HT1080 (cell line): ENCODE measurements at places on chromosomes 6 and 20.

DNA sequence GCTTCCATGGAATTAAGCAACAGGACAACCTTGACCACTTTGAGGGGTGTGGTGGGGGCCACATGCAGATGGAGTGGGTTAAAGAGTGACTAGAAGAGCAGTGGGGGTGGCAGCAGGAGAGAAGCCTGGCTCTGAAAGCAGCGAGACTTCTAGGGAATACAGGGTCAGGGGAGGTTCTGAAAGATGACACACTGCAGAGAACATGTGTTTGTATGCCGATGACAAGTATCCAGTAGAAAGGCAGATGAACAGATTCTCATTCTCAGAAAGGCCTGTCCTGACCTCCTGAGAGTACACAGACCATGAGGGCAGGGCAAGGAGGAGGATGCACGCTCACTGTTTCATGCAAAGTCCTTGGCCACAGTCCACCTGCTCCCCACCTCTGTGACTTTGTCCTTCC, 2.9 kb downstream of the LPA start:
- no peak for DNase-seq

GRCh38 chr20:47861116-47861515, 75.8 kb upstream of the SULF2 start:
- no peak for DNase-seq

DNA sequence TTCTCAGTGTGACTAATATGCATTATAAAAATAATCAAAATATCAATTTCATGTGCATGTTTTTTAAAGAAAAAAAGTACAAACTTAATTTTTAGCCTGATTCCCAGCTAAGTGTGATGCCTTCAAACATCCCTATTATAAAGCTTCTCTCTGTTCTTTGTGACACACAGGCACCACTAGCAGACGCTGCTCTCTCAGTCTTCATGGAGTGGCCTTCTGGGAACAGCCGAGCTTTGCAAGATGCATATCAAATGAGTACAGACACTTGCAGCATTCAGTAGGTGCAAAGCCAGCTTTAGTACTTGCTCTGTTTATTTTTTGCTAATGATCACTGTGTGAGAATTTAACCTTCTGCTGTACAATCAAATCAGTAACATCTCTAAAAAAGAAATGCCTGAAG, 340.0 kb downstream of the ADGRB3 start:
- peak; percentile 10 for DNase-seq

DNA sequence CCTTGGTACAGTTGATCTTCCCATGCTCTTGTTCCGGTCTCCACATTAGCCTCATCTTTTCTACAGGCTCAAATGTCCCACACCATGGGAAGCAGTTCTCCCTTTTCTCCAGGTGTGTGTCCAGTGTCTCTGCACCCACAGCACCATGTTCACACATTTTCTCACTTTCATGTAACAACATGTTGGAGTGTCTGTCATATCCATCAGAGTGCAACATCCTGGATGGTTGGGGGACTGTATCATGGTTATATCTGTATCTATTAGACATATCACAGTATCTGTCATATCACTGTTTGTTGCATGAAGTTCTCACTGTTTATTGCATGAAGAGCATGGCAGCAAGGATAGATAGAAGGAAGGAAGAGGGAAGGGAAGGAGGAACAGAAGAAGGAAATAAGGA, 635.6 kb downstream of the EPM2A start:
- no peak for DNase-seq

- DNase-seq, result no peak
These were observed 6.0 kb upstream of the FILIP1 start for GRCh38 chr6:75499640-75500039.

- peak; percentile 52 for DNase-seq
These were observed 87.3 kb downstream of the FAM120B start for GRCh38 chr6:170393807-170394399.

GRCh38 chr6:139152892-139153271, 18.0 kb downstream of the HECA start:
- DNase-seq, result no peak

GRCh38 chr6:56279331-56280080, 32.1 kb upstream of the COL21A1 start:
- DNase-seq, result peak; percentile 74

DNA sequence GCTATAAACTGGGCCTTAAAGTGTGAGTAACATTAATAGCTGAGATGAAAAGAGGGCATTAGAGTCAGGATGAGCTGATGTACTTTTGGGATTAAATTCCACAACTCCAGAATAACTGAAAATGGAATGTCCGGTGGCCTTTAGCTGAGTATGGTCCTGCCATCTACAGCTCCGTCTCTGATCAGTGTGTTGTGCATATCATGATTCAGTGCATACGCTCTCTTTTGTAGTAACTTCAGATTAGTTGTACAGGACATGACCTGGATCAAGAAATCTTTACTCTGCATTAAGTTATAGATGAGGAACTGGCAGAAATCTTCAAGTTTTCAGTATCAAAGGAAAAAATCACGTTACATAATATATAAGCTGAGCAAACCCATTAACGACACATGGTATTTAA, 92.4 kb downstream of the MTFR2 start:
- no peak for DNase-seq

GRCh38 chr6:163226181-163226835, 188.2 kb upstream of the QKI start:
- no peak for DNase-seq

DNA sequence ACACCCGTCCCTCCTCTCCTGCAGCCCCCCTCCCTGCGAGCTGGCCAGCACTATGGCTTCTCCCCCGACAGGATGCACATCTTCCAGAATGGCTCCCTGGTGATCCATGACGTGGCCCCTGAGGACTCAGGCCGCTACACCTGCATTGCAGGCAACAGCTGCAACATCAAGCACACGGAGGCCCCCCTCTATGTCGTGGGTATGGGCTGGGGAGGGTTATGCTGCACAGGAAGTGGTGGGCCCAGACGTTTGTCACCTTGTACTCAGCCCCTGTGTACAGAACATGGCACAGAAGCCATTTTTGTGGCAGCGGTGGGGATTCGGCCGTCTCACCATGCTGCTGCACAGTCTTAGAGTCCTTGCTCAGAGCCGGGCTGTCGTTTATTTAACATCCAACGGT, 29.0 kb upstream of the SRF start:
- DNase-seq, result no peak

DNA sequence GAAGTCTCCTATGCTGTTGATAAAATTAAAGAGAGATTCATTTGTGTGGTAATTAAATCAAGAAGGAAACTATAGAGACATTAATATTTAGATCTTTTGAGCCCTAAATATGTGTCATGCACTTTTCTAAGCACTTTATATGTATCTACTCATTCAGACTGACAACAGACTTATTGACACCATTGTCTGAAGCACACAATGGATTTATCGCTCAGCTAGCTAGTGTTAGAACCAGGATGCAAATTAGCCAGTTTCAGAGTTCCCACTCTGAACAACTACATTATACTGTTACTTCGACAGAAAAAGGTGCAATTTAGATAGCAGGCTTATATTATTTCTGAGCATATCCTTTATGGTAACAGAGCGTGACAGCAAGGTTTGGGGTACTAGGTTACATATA, 27.7 kb upstream of the KIAA0408 start:
- DNase-seq, result no peak

DNA sequence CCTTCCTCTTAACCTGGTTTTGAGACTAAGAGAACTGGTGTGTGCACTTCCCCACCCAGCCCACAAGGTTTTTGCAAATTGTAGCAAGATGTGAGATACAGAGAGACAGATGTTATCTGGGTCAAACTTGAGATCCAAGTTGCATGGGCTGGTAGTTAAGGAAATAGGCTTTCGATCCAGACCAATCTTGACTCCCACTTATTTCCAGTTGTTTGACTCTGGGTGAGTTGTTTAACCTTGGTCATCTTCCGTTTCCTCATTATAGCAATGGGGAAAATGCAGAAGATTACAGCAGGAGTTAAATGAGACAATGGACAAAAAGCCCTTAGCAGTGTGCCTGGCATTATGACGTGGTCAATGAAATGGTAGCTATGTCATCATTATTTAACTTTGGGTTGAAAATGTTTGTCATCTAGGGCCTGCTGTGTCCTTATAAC, 1.7 kb downstream of the SNX21 start:
- DNase-seq, result no peak

DNA sequence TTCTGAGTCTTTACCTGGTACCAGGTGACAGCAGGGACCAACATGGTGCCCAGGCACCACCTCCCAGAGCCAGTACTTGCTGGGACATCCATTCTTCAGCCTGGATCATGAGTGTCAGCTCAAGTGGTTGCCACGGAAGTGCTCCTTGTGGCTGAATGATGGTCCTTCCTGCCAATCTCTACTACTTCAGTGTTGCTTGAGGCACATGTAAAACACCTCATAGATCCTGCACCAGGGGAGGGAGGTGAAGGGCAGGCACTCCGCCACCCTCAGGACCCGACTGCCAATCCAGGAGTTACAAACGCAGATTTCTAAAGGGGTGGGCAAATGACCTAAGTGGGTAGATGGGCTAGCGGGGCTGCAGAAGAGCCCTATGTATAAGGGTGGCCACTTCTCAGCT, 226.0 kb downstream of the PREX1 start:
- no peak for DNase-seq

- no peak for DNase-seq
These were observed 32.1 kb downstream of the TGM2 start for GRCh38 chr20:38132910-38133501.

DNA sequence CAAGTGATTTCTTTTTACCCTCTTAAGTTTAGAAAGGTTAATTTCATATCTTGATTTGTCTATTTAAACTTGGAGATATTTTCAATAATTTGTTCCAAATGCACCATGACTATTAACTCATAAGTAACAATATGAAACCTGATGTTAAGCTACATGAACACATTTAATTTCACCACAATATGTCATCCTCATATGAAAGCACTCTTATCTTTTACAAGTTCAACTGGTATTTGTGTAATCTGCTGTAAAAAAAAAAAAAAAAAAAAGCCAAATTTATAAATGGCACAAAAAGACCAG, 110.4 kb downstream of the HFE start:
- DNase-seq, result no peak

- DNase-seq, result no peak
These were observed 28.6 kb upstream of the CDYL start for GRCh38 chr6:4747588-4747987.

DNA sequence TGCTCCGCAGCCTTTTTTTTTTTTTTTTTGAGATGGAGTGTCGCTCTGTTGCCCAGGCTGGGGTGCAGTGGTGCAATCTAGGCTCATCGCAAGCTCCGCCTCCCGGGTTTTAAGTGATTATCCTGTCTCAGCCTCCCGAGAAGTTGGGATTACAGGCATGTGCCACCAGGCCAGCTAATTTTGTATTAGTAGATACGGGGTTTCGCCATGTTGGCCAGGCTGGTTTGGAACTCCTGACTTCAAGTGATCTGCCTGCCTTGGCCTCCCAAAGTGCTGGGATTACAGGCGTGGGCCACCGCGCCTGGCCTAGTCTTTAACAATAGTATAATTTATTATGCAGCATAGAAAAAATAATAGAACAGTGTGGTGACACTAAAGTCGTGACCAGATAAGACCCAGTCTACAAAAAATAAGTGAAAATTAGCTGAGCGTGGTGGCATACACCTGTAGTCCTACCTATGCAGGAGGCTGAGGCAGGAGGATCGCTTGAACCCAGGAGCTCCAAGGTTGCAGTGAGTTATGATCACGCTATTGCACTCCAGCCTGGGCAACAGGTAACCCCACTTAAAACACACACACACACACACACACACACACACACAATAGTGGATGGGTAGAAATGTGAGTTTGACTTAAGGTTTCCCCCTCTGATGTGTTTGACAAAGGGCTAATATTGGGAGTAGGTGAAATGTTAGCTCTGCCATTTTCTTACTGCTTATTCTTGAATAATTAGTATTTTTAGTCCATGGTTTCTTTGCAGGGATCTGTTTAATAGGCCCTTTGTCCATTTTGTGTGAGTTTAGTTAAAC, 6.5 kb downstream of the PIM1 start:
- DNase-seq, result no peak

GRCh38 chr6:157981132-157981394, 600 bp upstream of the SYNJ2 start:
- no peak for DNase-seq

GRCh38 chr6:105920071-105920470, 166.1 kb upstream of the PRDM1 start:
- peak; percentile 66 for DNase-seq

- no peak for DNase-seq
These were observed 7.9 kb upstream of the ABHD12 start for GRCh38 chr20:25398376-25399036.

DNA sequence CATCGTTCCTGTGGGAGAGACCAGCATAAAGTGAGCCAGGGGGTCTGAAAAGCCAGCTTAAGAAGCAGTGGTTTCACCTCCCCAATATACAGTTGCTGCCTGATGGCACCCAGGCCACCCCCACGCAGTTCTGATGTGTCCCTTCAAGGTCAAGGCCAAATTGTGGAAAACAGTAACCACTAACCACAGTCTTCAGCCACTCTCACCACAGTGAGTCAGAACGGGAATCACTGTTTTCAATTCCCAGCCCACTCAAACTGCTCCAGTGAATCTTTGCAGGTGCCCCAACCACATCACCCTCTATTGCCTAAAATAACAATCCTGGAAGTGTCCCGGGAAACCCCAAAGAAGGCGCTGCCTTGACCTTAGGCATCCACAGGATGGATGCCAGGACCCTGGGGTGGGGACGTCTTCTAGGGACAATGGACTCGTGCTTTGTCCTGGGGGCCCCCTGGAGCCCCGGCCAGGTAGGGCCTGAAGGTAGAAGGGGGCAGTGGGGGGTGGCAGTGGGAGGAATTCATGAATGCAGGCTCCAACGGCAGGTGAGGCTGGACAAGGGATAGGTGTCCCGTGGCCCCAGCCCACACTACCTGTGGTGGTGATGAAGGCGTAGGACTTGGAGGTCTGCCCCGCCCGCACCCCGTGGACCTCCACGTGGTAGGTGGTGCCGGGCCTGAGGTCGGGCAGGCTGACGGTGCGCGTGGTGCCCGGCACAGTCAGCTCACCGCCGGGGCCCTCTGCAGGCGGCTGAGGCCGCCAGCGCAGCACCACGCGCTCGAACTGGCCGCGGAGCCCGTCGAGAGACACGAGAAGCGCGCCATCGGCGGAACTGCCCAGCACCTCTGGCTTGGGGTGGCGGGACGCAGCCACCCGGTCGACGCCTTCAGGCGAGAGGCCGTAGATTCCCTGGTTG, 22.2 kb downstream of the TNXB start:
- DNase-seq, result peak; percentile 77

DNA sequence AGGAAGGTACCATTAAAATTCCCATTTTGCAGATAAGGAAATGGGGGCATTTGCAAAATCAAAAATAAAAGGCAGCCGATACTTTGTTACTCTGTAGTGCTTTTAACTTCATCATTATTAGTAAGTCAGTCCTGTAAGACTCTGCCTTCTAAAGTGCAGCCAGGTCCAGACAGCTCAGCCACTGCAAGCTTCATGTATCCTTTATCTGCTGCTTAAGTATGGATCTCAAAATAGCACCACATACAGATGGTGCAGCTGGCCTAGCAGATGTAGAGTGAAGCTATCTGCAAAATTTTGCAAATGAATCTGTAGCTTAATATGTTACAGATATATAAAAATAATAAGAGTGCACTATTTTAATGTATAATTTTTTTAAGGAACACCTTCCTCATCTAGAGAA, 53.4 kb downstream of the NUS1 start:
- DNase-seq, result no peak

- DNase-seq, result peak; percentile 14
These were observed 32.5 kb upstream of the TMEM244 start for GRCh38 chr6:129893640-129894039.
